ENCODE measurements at places on chromosomes 4 and X.

DNA sequence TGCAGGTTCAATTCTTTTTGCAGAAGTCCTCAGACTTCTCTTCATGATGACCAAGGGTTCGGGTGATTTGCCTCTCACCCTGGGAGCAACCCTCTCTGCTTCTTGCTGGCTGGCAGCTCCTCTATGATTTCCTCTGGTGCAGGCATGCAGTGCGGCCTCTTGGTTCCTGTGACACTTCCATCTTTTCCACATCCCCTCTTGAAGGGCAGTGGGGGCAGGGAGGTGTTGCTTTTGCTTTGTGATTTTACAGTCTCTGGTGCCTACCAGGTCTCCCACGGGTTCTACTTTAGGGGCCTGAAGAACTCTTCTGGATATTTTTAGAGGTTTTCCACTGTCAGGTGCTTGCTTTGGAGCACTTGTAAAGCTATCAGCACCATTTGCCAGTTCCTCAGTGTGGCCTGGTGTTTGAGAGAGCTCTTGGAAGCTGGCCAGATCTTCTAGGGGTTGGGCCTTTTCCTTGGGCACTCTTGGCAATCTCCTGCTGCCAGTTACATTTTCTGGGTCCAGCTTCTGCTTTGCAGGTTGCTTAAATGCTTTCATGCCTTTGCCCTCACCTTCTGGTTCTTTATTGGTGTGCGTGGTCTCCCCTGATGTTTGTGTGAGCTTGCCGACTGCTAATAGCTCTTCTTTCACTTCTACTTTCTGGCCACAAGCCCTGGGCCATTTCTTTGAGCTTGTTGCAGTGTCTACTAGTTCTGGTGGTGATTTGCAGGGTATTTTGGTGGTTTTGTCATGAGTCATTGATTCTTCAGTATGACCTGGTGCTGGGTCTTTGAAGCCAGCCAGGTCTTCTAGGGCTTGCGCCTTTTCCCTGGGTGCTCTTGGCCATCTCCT lies 11.5 kb upstream of the CHST7 start:
- DNase-seq: no peak

DNA sequence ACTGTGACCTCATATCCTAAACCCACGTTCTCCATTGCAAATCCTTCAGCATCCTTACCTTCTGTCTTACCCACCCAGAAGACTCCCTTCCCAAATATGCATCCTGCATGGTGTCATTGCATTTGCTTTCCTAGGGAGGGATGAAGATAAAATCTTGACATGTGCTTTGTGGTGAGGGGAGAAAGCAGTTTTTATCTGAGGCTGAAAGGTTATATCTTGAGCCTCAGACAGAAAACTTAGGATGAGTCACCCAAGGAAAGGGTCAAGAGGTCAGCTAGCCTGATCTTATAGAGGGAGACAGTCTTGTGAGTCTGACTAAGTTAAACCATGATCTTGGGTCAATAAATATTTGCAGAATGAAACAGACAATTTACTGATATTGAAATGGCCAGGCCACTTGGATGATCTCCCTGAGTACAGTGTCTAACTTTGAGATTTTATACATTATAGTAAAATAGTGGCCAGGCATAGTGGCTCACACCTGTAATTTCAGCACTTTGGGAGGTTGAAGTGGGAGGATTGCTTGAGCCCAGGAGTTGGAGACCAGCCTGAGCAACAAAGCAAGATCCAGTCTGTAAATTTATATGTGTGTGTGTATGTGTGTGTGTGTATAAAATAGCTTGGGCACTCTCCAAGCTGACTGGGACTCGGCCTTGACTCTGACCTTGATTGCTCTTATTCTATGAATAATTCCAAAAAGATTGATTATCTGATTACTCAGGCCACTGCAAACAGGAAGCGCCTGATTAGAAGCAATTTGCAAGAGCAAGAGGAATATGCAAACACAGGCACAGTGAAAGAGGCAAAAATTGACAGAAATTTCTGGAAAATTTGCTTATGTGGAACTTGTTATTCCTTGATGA lies 15.4 kb upstream of the FAM9C start:
- peak; percentile 67 for DNase-seq

- DNase-seq: peak; percentile 84
These were observed 3.6 kb upstream of the EIF4E start for GRCh38 chr4:98932539-98932938.

- DNase-seq: no peak
These were observed 1757.3 kb downstream of the PCDH7 start for GRCh38 chr4:32477518-32477917.

GRCh38 chr4:123522646-123523045 lies 126.1 kb downstream of the SPRY1 start:
- DNase-seq: no peak

DNA sequence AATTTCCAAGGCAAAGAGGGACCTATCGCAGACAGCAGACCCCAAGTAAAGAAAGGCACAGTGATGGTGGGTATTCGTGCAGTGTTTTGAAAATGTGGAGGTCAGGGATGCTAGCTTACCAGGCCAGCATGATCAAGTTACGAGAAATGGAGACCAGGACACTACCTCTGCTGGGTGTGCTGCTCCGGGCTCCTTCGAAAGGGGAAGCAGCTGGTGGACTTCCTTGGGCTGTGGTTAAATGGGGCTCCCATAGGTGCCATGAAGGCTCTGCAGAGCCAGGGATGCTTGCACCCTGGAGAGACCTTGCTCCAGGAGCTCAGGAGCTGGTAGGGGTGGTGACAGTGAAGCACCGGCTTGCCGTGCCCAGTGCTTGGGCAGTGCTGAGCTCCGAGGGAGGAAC lies 68.8 kb downstream of the TBL1X start:
- peak; percentile 8 for DNase-seq

GRCh38 chr4:149584722-149585121 lies 230.9 kb downstream of the IQCM start:
- no peak for DNase-seq

- DNase-seq: no peak
These were observed 101.3 kb upstream of the EGFL6 start for GRCh38 chrX:13468096-13468495.

- no peak for DNase-seq
These were observed 11.7 kb upstream of the PITX2 start for GRCh38 chr4:110634350-110635162.

DNA sequence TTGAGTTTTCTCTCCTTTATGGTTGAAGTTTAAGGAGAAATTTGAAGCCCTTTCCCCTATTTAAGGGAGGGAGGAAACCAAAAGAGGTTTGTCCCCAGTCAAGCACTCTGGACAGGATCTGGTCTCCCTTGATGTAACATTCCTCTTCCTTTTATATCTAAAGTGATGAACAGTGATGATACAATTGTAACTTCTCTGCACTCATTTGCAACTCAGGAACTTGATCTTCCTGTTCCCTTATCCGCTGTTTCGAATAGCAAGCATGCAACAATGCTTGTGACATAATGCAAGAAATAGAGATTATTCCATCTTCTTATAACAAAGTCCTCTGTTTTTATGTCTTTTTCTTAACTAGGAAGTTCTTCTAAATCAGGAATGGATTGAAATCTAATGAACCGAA lies 18.3 kb downstream of the ALPK1 start:
- peak; percentile 63 for DNase-seq

DNA sequence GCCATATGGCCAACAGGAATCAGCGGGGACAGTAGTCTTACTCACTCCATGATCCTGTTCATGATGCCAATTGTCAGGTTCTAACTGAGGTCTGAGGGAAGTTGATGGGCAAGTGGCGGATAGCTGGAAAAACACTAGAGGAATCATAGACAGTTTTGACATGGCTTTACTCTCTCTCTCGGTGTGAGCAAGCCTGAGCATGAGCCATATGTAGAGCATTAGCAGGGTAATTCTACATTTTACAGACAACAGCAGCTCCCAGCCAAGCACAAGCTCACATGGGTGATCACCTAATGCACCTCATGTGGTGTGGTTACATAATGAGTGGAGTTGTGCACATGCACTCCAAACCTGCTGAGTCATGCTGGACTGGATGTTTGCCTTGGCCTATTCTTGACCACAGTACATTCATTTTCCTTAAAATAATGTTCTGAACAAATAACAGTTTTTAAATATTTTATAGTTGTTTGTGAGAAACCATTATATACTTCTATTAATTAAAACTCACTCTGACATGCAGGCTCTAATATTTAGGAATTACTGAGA lies 429.2 kb downstream of the GPAT3 start:
- DNase-seq: no peak

GRCh38 chr4:59060002-59060846 lies 1950.0 kb upstream of the IGFBP7 start:
- DNase-seq: no peak

DNA sequence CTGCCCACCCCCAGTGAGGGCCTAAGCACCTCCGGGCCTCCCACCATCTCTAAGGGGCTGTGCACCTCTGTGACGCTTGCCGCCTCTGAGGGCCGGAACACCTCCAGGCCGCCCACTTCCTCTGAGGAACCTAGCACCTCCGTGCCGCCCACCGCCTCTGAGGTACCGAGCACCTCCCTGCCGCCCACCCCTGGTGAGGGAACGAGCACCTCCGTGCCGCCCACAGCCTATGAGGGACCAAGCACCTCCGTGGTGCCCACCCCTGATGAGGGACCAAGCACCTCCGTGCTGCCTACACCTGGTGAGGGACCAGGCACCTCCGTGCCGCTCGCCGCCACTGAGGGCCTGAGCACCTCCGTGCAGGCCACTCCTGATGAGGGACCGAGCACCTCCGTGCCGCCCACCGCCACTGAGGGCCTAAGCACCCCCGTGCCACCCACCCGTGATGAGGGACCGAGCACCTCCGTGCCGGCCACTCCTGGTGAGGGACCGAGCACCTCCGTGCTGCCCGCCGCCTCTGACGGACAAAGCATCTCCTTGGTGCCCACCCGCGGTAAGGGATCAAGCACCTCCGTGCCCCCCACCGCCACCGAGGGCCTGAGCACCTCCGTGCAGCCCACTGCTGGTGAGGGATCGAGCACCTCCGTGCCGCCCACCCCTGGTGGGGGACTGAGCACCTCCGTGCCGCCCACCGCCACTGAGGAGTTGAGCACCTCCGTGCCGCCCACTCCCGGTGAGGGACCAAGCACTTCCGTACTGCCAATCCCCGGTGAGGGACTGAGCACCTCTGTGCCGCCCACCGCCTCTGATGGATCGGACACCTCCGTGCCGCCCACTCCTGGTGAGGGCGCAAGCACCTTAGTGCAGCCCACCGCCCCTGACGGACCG lies 977 bp downstream of the MAGEE1 start:
- no peak for DNase-seq

DNA sequence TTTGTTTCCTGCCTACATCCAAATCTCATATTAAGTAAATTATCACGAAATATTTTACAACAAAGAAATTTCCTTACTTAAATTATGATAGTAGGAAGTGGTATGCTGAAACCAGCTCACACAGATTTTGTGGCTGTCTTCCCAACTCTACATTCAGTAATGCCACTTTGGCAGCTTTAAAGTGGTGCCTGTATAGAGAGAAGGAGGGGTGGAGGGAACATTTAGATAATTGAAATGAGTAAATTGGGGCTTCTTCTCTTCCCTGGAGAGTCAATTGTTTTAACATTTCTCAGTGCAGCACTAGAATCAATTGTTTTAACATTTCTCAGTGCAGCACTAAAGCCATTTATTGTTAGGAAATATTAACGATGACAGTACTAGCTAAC lies 1323.1 kb downstream of the PCDH7 start:
- DNase-seq: no peak

- no peak for DNase-seq
These were observed 322.2 kb downstream of the GPAT3 start for GRCh38 chr4:83858131-83858530.

DNA sequence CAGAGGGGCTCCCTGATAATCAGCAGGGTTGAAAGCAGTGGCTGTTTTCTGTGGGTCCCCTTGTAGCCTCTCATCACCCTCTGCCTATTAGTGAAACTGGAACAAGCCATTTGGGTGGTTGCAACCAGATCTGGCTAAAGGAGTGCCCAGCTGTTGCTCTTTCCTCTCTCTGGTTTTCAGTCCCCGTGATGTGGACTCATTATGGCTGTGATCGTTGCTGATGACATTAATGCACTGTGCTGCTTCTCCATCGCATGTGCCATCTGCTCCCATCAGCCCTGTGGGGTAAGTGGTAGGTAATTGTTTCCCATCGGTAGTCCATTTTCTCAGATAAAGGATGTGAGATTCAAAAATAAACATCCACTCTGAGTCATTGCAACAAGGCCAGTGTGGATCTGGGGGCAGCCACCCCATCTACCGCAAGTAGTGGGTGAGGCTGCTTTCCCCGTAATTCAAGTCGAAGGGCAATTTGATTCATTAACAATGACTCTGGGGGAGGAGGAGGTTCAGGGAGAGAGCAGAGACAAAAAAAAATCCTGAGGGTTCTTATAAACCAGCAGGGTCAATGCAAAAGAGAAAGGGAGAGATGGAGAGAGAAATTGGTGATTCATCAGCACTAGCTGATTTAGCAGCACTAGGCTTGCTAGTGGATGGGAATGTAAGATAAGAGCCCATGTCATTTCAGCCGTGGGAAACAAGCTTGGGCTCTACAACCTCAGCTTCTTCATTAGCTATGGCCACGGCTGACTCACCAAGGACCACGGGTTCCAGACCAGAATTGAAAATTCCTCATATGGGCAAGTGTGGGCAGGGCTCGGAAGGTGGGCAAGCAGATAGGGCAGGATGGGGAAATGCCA lies 357.8 kb downstream of the MID1IP1 start:
- peak; percentile 92 for DNase-seq

DNA sequence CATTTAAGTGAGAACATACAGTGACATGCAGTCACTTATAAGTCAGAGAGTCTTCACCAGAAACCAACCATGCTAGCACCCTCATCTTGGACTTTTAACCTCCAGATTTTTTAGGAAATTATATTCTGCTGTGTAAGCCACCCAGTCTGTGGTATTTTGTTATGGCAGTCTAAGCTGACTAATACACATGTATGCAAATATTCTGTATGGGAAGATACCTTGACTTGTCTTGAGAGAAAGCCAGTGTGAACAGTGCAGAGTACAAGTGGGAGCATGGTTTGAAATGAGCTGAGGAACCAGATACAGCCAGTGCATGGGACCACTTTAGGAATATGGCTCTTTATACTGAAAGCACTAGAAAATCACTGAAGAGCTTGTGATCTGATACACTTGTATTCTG lies 110.4 kb upstream of the MAP9 start:
- DNase-seq: no peak

GRCh38 chrX:19613645-19614323 lies 98.5 kb upstream of the MAP3K15 start:
- no peak for DNase-seq

GRCh38 chr4:118798658-118799057 lies 37.3 kb downstream of the SEC24D start:
- no peak for DNase-seq

DNA sequence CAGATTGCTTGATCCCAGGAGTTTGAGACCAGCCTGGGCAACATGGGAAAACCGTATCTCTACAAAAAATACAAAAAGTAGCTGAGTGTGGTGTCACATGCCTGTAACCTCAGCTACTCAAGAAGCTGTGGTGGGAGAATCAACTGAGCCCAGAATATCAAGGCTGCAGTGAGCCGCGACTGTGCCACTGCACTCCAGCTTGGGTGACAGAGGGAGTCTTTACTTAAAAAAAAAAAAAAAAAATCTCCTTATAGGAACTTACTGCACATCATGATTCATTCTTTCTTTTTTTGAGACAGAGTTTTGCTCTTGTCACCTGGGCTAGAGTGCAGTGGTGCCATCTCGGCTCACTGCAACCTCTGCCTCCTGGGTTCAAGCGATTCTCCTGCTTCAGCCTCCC lies 24.3 kb downstream of the UPF3B start:
- DNase-seq: no peak

- DNase-seq: no peak
These were observed 316.7 kb downstream of the RPA4 start for GRCh38 chrX:97200454-97200853.

GRCh38 chrX:17617806-17618205 lies 119.5 kb upstream of the SCML1 start:
- no peak for DNase-seq

Measured in CD14-positive monocyte (primary cell).